Left kidney (tissue), 8 donors: ENCODE measurements at places on chromosomes 4 and X.

GRCh38 chr4:143375326-143376073, 38.8 kb downstream of the GAB1 start:
- no peak for DNase-seq

DNA sequence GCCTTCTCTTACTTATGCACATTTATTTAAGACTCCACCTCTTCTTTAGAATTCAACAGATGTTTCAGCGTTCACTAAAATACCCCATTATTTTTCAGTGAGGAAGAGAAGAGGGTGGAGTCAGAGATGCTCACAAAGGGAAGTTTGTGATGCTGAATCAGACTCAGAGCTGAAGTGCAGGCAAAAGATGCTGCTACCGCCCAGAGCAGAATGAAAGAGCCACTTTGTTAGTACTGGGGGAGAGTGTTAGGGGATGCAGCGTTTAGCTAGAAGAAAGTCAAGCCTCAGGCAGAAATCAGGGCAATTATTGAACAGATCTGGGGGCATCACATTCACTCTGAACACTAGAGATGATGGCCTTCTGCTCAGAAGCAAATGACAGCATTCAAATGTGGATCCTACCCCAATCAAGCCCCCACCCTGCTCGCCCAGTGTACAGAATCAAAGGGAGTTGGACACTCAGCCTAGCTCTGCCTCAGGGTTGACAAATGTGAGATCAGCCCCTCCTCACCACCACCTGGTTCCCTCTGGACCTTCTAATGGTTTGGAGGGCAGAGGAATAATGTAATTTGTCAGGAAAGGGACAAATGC, 138.3 kb downstream of the UNC5C start:
- no peak for DNase-seq

GRCh38 chrX:20300822-20301221, 34.1 kb upstream of the RPS6KA3 start:
- DNase-seq: no peak

DNA sequence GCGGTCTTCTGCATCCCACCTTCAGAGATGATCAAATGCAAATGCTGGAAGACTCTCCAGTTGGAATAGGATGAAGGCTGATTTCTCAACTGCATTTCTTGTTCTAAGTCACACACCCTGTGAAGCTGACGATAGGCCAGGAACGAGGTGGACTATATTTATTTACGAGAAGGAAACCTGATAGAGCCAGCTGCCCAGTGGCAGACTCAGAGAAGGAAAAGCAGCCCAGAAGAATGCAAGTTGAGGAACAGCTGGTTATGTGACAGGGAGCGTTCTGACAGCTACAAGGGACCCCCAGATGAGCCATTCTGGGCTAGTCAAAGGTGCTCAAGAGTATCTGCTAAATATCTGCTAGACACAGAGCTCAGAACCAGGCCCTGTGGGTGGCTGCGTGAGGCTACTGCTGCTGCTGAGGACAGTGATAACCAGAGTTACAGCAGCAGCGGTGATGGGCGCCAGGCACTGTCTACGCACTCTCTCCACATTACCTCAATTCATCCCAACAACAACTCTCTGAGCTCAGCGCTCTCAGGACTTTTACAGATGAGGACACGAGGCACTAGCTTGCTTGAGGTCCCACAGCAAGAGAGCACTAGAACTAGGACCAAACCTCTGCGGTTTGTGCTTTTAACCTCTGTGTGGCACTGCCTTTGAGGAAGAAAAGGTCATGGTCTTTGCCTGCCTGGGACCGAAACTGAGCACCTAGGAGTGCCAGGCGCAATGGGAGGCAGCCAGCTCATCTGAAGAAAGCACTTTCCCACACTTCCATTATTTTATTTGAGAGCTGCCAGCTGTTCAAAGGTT, 69.0 kb downstream of the GATB start:
- DNase-seq: no peak

- DNase-seq: no peak
These were observed 204.7 kb upstream of the S100G start for GRCh38 chrX:16445166-16445752.
